Activated CD4-positive, alpha-beta memory T cell treated with anti-CD3 and anti-CD28 coated beads for 36 hours (primary cell): ENCODE measurements at places on chromosomes 2 and 18. TPM values are rescaled to one million over a fixed set of nuclear protein-coding genes. Genes with fewer than 3 reads are reported as not detected.

- H3K4me3 ChIP-seq, result no peak overlapping the region
- no peaks in the 10 kb centered on the region for H3K36me3 ChIP-seq
- H3K27me3 ChIP-seq, result no peaks in the 10 kb centered on the region
These were observed 121.9 kb upstream of the LGALSL start for GRCh38 chr2:64331849-64332699.

GRCh38 chr2:96260387-96261260 lies 5.2 kb downstream of the TMEM127 start:
- H3K4me3 ChIP-seq, result no peak overlapping the region
- peak; percentile 61 for DNase-seq
- peaks cover 13% of the 10 kb centered on the region for H3K36me3 ChIP-seq
- H3K27ac ChIP-seq, result peak overlapping the region; percentile 49

GRCh38 chr18:79569720-79570119 lies 109.9 kb upstream of the CTDP1 start:
- no peak overlapping the region for H3K4me3 ChIP-seq
- H3K4me1 ChIP-seq, result peaks cover 6% of the 10 kb centered on the region
- peaks cover 2% of the 10 kb centered on the region for H3K27me3 ChIP-seq
- DNase-seq, result no peak
- no peak overlapping the region for H3K27ac ChIP-seq
- peaks cover 3% of the 10 kb centered on the region for H3K36me3 ChIP-seq

GRCh38 chr2:217449444-217449843 lies 553.4 kb downstream of the TNS1 start:
- H3K4me3 ChIP-seq, result no peak overlapping the region
- H3K36me3 ChIP-seq, result no peaks in the 10 kb centered on the region
- no peaks in the 10 kb centered on the region for H3K27me3 ChIP-seq
- H3K27ac ChIP-seq, result no peak overlapping the region
- DNase-seq, result no peak

DNA sequence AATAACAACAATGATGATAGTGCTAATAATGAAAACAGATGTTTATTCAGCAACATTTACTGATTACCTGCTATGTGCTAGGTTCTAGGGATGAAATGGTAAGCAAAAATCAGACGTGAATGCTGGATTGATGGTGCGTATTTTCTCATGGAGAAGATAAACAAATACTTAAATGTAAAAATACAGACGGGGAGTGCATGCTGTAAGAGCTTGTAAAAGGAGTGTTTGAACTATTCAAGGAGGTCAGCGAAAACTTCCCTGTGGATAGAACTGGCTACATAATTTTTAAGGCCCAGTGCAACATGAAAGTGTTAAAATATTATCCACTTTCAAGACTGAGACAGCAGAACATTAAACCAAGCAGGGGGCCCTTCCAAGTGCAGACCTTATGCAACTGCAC lies 22.1 kb downstream of the MTX2 start:
- H3K4me1 ChIP-seq, result peaks cover 26% of the 10 kb centered on the region
- no peak overlapping the region for H3K4me3 ChIP-seq
- no peak overlapping the region for H3K27ac ChIP-seq
- H3K27me3 ChIP-seq, result no peaks in the 10 kb centered on the region

- peaks cover 37% of the 10 kb centered on the region for H3K36me3 ChIP-seq
- H3K27me3 ChIP-seq, result no peaks in the 10 kb centered on the region
- peaks cover 13% of the 10 kb centered on the region for H3K4me1 ChIP-seq
- H3K27ac ChIP-seq, result no peak overlapping the region
- DNase-seq, result no peak
These were observed 61.3 kb downstream of the ATL2 start for GRCh38 chr2:38315707-38316333.

Gene TTLL4
- total RNA-seq, result 30.1 TPM

Gene AGXT
- total RNA-seq, result not detected

Gene UGGT1
- 53.2 TPM for total RNA-seq
